Activated T-cell treated with anti-CD3 and anti-CD28 coated beads for 24 hours (primary cell): ENCODE measurements at places on chromosomes 13 and 19.

DNA sequence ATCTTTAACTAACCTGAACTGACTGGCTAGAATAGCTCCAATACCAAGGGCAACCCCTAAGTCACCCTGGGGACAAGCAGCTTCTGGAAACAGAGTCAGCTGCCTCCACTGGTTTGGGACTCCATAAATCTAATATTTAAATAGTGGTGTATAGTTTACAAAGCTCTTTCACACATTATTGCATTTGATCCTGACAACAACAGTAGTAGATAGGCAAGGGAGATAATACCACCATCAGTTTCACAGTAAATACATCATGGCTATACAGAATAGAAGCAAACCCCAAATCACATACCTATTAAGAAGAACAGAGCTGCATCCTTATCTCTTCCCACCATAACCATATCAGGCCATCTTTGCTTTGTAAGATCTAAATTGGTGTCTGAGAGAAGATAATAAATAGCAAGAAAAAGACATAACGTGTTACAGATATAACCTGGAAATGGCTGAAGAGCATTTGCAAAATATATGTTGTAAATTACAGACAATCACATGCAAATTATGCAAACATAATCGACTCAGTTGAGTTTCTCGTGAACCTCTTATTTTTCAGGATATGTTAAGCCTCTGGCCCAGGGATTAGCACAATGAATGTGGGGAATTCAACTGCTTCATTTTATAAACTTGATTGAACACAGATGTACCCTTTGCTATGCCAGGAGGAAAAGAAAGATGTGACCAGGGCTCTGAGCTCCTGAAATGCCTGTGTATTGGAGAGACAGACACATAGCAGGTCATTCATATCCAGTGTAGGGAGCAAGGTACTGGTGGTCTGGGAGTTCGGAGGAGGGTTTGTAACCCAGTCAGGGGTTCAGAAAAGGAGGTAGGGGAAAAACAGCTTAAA lies 142.5 kb downstream of the SLC7A1 start:
- DNase-seq = no peak

DNA sequence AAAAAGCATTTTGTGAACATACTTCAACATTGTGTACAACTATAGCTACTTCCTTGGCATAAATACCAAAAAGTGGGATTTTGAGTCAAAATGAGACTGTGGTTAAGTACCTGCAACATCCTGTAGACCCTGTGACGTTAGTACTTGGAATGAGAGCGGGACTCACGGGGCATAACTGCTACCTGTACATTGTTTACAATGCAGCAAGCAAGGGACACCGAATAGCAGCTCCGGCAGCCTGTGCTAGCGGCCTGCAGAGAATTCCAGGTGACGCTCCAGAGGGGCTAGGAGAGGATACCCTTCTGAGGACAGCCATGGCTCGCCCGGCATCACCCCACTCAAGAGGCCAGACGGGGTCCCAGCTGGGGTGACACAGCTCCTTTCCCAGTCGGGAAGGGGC lies 824 bp upstream of the ZNF331 start:
- no peak for DNase-seq

DNA sequence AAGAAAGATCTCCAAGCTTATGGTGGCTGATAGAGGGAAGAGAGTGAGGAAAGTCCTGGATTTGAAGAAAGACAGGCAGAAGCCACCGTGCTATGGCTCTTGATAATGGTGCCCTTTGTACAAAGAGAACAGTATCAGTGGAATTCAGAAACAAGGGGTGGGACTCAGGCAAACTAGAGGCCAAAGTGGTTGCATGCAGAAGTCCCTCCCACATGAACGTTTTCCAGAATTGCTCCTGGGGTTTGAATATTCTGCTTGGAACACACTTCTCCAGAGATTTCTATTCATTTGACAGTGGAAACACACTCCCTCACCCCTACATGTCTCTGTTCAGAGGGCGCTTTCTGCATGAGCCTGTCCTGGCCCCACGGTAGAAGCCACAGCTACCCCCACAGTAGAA lies 10.1 kb upstream of the MBNL2 start:
- no peak for DNase-seq

GRCh38 chr13:28533441-28534166 lies 38.7 kb upstream of the FLT1 start:
- no peak for DNase-seq

- no peak for DNase-seq
Observed at GRCh38 chr13:101556676-101557123, 104.2 kb downstream of the ITGBL1 start.

GRCh38 chr19:51490676-51491075 lies 10.9 kb downstream of the SIGLEC12 start:
- no peak for DNase-seq

DNA sequence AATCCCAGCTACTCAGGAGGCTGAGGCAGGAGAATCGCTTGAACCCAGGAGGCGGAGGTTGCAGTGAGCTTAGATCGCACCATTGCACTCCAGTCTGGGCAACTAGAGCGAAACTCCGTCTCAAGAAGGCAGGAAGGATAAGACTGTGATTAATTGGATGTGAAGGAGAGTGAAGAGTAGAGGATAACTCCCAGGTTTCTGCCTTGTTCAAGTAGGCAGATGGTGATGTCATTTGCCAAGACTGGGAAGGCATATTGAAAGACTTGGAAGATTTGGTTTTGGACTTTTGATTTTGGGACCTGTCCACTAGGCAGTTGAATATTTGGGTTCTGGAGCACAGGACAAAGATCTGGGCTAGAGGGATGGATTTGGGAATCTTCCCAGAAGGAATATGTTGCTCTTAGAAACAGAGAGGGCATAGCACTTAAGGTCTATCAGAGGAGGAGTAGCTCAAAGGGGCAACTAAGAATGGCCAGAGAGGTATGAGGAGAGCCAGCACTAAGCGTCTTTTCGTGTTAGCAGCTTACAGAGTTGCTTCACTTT lies 20.0 kb downstream of the GARRE1 start:
- DNase-seq = no peak

- DNase-seq = no peak
Observed at GRCh38 chr19:7870571-7871436, 3.4 kb downstream of the PRR36 start.

DNA sequence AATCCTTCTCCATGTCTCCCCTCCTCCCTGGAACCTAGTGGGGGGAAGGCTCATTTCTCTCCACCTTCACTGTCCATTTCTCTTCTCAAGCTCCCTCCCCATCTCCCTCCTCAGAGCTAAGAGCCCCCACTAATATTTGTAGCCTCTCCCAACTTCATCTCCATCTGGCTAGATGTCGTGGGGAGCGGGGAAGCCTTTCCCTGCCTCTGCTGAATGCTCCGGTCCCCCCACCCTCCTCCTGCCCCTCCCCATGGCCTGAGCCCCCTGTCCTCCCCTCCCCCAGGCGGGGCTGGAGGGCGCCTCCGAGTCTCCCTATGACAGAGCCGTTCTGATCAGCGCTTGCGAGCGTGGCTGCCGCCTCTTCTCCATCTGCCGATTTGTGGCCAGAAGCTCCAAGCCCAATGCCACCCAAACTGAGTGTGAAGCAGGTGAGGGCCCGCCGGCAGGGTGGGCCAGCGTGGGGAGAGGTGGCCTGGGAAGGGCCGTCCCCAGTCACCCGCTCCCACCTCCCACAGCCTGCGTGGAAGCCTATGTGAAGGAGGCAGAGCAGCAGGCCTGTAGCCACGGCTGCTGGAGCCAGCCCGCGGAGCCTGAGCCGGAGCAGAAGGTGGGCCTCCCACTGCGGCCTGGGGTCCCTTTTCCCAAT lies 1.0 kb downstream of the TMEM59L start:
- DNase-seq = no peak

GRCh38 chr13:66835040-66835628 lies 395.0 kb downstream of the PCDH9 start:
- no peak for DNase-seq

- no peak for DNase-seq
Observed at GRCh38 chr19:13598098-13598497, 91.8 kb upstream of the CACNA1A start.

DNA sequence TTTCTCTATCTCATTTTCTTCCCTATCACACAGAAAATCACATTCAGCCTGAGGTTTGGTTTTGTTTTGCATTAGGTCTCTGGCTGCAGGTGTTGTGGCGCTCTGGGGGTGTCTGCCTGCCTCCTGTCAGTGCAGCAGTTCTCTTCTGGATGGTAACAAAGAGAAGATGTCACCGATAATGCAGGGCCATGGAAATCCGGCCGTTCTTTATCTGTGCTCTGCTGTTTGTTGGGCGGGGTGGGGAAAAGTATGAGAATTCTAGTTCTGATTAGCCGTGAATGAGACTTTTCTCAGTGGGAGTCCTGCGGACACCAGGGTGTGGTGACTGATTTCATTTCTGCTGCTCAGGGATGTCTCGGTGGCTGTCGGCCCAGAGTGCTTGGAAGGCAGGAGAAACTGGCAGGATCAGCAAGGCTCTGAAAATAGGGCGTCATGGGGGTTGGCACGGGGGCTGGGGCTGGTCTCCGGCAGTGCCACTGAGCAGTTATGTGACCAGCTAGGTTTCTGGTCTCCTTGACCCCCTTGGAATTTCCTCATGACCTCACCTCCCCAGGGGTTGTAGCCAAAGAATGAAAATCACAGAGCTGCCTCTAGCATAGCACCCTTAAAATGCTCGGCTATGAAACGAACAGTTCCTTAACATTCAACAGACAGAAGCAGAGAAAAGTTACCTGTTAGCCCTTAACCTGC lies 5.0 kb downstream of the RNF113B start:
- no peak for DNase-seq

- no peak for DNase-seq
Observed at GRCh38 chr13:52615812-52616211, 26.4 kb upstream of the HNRNPA1L2 start.

- no peak for DNase-seq
Observed at GRCh38 chr13:60001889-60002288, 161.8 kb downstream of the DIAPH3 start.

DNA sequence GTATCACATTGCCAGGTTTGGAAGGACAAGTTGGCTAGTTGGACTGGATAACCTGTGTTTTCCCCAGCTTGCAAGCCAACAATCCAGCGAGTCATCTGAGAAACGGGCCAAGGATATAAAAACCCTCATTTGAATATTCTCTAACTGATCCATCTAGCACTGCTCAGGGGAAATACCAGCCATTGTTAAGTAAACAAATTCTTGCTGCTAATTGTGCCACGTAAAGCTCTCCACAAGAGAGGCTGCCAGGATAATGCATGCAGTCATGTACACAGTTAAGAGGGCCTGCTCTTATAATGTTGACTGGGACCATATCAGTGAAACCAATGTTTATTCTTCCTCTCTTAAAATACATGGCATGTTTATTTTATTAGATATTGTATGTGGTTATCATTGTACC lies 663.2 kb upstream of the SGCG start:
- no peak for DNase-seq

- DNase-seq = no peak
Observed at GRCh38 chr13:80083081-80083852, 257.7 kb downstream of the SPRY2 start.

DNA sequence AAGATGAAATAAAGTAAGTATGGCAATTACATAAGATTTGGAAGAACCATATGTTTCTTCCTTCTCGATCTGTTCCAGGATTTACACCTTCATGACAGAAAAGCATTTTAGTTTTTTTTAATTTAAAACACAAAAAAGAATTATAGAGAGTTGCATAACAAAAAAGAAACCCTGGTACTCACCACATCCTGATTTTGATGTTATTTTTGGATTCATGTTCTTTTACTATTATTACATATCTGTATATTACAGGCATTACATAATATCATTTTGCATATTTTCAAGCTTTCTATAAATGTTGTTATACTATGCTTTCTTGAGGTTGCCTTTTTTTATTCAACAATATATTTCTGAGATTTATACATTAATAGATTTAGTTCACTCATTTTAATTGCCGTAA lies 6.7 kb upstream of the KATNAL1 start:
- DNase-seq = no peak

DNA sequence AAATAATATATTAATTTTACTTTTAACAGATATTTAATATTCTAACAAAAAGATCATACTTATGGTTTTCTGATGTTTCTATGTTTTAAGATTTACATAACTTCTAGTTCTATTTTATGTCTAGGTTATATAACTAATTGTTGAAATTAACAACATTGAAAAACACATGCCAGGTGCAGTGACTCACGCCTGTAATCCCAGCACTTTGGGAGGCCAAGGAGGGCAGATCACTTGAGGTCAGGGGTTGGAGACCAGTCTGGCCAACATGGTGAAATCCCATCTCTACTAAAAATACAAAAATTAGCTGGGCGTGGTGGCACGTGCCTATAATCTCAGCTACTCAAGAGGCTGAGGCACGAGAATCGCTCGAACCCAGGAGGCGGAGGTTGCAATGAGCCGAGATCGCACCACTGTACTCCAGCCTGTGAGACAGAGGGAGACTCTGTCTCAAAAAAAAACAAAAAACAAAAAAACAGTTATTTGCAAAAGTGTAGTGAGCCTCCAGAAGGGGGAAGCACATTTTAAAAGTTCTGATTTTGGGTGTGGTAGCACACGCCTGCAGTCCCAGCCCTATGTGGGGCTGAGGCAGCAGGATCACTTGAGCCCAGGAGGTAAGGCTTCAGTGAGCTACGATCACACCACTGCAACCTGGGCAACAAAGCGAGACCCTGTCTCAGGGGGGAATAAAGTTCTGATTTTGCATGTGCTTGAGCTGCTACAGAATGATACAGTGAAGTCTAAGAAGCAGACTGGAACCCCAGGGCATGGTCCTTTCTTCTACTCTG lies 18.7 kb downstream of the MIPEP start:
- DNase-seq = no peak

DNA sequence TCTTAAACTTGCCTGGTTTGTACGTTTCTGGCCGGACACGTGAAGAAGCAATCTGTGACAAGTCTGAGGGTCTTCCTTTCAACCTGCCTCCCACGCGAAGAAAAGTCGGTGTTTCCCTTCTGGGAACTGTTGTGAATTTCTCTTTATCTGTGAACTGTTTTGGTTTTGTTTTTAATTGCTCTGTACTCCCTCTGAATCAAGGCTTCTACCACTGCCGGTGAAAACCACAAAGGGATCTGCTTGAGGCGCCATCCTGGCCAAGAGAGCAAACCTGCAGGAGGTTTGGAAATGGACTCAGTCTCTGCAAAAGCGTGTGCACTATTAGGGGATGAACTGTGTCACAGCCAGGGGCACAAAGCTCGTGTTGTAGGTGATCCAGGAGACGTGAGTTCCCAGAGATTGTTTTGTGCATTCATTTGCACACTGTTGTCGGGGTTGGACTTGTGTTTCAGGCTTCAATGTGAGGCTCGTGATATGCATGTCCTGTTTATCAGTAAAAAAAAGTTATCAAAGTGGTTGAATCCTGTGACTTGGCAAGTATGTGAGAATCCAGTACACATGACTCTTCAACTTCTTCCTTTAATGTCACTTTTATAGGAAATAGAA lies 9.7 kb downstream of the SIGLEC8 start:
- DNase-seq = peak; percentile 57

DNA sequence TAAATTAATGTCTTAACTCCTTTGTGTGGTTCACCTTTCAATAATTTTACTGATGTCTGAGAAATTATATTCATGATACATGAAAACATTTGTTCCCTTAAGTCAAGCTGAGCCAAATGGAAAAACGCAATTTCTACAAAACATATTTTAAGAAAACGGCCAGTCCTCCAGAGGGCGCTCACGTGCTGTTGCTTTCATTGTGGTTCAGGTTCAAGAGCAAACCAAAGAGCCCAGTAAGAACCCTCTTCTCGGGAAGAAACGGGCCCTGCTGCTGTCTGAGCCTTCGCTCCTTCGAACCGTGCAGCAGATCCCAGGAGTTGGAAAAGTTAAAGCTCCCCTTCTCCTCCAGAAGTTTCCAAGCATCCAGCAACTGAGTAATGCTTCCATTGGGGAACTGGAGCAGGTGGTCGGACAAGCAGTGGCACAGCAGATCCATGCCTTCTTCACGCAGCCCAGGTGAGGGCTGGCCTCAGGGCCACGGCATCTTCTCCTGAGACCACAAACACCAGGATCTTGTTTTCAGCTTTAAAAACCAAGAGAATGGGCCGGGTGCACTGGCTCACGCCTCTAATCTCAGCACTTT lies 4.3 kb downstream of the FAAP24 start:
- peak; percentile 43 for DNase-seq
